ENCODE measurements at places on chromosomes 7 and 10.

GRCh38 chr10:128382225-128382624 is 256.0 kb upstream of the MKI67 start:
- H3K27ac ChIP-seq = no peak overlapping the region
- no peaks in the 10 kb centered on the region for H3K36me3 ChIP-seq
- no peaks in the 10 kb centered on the region for H3K4me1 ChIP-seq
- no peak overlapping the region for H3K4me3 ChIP-seq
- H3K27me3 ChIP-seq = peaks cover 43% of the 10 kb centered on the region
- DNase-seq = no peak

- no peak overlapping the region for H3K4me3 ChIP-seq
- no peaks in the 10 kb centered on the region for H3K36me3 ChIP-seq
- H3K27me3 ChIP-seq = no peaks in the 10 kb centered on the region
- no peak for DNase-seq
- no peak overlapping the region for H3K27ac ChIP-seq
- H3K4me1 ChIP-seq = peaks cover 10% of the 10 kb centered on the region
Observed at GRCh38 chr7:88396948-88397322, 90.2 kb upstream of the STEAP4 start.

GRCh38 chr7:128112018-128112780 is 81.0 kb upstream of the LRRC4 start:
- H3K27ac ChIP-seq = no peak overlapping the region
- no peaks in the 10 kb centered on the region for H3K36me3 ChIP-seq
- H3K27me3 ChIP-seq = no peaks in the 10 kb centered on the region
- H3K4me1 ChIP-seq = peaks cover 25% of the 10 kb centered on the region
- no peak for DNase-seq
- no peak overlapping the region for H3K4me3 ChIP-seq

DNA sequence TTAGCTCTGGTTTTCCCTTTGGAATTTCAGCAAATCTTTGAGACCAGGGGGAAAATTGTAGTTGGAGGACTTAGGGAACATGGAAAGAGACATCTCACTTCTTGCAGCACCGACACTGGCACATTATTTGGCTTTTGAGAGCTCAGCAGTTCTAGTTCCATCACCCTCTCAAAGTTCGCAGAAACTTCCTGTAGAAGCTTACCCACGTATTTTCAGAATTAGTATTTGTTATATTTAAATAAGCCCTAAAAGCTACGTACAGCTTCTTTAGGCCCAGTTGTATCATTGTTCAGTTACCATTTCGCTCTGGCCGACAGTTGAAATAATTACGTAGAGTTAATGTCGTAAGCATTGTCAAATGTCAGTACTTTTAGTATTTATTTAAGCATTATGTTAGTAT is 13.4 kb downstream of the CEP55 start:
- no peak overlapping the region for H3K27ac ChIP-seq
- H3K4me1 ChIP-seq = no peaks in the 10 kb centered on the region
- DNase-seq = no peak

- no peaks in the 10 kb centered on the region for H3K27me3 ChIP-seq
- no peak for DNase-seq
- H3K4me3 ChIP-seq = no peak overlapping the region
- H3K4me1 ChIP-seq = peaks cover 15% of the 10 kb centered on the region
Observed at GRCh38 chr7:151809146-151809863, 67.6 kb downstream of the PRKAG2 start.
